Choroid plexus epithelial cell (primary cell): ENCODE measurements at places on chromosomes 13 and 19.

- DNase-seq, result no peak
Measured at GRCh38 chr13:76823969-76824368, 62.2 kb downstream of the KCTD12 start.

DNA sequence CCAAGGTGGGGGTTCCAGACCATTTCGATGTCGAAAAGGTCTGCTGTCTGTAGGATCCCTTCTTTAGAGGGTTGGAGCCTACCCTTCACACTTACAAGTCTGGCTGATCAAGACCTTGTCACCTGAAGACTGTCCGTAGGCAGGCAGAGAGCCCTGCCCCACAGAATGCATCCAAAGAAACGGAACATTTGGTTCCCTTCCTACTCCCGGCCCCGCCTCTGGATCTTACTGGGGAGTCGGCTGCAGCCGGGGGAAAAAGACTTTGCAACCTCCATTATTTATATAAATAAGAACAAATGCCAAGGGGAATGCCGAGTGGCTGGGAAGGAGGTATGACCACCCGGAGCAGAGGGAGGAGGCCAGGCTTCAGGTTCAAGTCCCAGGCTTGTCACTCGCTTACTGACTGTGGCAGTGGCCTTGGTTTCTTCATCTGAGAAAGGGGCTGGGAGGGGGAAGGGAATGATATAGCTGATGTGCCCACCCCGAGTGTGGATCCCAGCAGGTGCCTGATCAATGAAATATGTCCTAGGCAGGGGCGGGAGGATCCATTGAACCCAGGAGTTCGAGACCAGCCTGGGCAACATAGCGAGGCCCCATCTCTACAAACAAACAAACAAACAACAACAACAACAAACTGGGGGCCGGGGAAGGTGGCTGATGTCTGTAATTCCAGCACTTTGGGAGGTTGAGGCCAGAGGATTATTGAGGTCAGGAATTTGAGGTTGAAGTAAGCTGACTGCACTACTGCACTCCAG is 48.7 kb downstream of the RFX2 start:
- DNase-seq, result no peak

GRCh38 chr13:57640607-57641006 is 9.1 kb downstream of the PCDH17 start:
- DNase-seq, result no peak

DNA sequence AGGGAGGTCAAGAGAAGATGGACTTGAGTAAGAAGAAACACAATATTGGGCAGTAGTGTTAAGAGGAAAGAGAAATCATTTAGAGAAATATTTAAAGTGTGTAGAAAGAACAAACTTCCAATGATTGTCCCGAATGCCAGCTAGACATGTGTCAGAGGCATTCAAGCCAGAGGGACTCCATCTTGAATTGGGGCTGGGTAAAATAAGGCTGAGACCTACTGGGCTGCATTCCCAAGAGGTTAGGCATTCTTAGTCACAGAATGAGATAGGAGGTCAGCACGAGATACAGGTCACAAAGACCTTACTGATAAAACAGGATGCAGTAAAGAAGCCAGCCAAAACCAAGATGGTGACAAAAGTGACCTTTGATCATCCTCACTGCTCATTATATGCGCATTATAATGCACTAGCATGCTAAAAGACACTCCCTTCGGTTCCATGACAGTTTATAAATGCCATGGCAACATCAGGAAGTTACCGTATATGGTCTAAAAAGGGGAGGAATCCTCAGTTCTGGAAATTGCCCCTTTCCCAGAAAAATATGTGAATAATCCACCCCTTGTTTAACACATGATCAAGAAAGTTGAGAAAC is 127.0 kb upstream of the IPO5 start:
- no peak for DNase-seq

DNA sequence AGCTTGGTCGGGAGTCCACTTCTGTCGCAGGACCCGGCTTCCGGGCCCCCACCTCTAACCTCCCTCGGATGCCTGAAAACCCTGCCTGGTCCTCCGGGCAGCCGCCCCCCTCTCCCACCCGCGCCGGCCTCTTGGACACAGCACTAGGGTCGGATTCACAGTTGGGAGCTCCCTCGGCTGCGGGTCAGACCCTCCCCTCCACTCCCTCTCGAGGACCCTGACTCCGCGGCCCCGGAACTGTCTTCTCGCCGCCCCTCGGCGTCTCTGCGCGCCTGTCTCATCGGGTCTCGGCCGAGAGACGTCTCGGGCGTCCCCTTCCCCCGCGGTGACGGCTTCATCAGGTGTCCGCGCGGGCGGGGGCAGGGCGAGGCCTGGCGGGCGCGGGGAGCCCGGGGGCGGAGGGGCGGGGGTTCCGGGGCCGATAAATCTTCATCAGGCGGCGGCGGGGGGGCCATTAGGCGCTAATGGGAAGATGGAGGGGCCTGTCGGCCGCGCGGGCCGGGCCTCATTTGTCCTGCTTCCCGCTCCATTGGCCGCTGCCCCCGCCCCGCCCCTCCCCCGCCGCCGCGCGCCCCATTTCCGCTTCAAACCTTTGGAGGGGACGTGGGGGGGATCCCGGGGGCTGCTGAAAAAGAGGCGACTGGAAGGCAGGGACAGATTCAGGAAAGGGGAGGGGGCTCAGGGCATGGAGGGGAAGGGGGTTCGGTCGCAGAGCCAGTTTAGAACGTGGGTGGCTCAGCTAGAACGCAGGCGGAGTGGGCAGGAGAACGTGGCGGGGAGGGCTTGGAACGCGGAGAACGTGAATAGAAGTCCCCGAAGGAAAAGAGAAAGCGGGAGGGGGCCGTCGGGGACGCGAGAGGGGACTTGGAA is 11.8 kb upstream of the ERFL start:
- no peak for DNase-seq

GRCh38 chr13:30865123-30866049 is 40.7 kb upstream of the MEDAG start:
- DNase-seq, result peak; percentile 98

GRCh38 chr13:39533651-39534150 is 69.3 kb downstream of the LHFPL6 start:
- DNase-seq, result no peak

- DNase-seq, result peak; percentile 61
Measured at GRCh38 chr19:4851551-4852290, 15.7 kb downstream of the PLIN3 start.

GRCh38 chr19:46015687-46016425 is 7.0 kb downstream of the PGLYRP1 start:
- no peak for DNase-seq
